Stimulated activated CD4-positive, alpha-beta T cell treated with anti-CD3 and anti-CD28 coated beads, Interleukin-1b, Interleukin-23, amount 100 ng/mL, for 1 hour (primary cell): ENCODE measurements at places on chromosomes 4 and X.

GRCh38 chrX:23327104-23327503 lies 7.5 kb upstream of the PTCHD1 start:
- DNase-seq, result no peak

GRCh38 chr4:131488772-131489171 lies 1660.3 kb upstream of the PCDH10 start:
- no peak for DNase-seq

DNA sequence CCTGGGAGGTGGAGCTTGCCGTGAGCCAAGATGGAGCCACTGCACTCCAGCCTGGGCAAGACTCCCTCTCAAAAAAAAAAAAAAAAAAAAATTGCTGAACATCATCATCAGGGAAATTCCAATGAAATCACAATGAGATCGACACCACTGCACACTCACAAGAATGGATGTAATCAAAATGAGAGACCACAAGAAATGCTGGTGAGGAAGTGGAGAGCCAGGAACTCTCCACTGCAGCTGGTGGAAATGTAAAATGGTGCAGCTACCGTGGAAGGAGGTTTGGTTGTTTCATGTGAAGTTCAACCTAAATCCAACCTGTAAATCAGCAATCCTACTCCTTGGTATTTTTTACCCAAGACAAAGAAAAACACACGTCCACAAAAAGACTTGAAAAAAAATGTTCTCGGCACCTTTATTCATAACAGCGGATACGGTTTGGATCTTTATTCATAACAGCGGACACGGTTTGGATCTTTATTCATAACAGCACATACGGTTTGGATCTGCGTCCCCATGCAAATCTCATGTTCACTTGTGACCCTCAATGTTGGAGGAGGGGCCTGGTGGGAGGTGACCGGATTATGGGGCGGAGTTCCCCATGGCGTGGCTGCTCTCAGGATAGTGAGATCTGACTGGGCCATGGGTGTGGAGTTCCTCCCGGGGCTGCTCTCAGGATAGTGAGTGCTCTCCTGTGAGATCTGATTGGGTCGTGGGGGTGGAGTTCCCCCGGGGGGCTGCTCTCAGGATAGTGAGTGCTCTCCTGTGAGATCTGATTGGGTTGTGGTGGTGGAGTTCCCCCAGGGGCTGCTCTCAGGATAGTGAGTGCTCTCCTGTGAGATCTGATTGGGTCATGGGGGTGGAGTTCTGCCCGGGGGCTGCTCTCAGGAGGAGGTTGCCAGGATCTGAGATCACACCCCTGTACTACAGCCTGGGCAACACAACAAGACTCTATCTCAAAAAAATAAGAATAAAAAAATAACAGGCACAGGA lies 7.7 kb downstream of the GAK start:
- no peak for DNase-seq

GRCh38 chr4:81032771-81033684 lies 2.5 kb downstream of the BMP3 start:
- DNase-seq, result no peak

- no peak for DNase-seq
Observed at GRCh38 chrX:47498411-47498810, 15.4 kb upstream of the ZNF41 start.

- DNase-seq, result no peak
Observed at GRCh38 chr4:36303426-36304137, 22.2 kb downstream of the DTHD1 start.

DNA sequence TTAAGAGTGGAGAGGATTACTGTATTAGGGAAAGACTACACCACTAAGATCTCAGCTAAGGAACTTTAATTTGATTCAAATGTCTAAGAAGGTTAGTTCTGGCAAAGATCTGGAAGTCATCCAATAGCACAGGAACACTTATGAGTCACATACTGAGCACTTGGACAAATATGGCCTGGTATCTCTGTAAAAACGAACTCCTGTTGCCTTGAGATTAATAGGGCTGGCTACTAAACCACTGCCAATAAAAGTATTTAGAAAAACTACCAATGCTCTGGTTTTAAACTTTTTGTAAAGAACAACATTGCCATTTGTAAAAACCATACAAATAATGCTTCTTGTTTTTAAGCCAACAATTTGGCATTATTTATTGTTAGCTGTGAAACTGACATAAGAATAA lies 70.5 kb downstream of the SEC24D start:
- DNase-seq, result no peak

DNA sequence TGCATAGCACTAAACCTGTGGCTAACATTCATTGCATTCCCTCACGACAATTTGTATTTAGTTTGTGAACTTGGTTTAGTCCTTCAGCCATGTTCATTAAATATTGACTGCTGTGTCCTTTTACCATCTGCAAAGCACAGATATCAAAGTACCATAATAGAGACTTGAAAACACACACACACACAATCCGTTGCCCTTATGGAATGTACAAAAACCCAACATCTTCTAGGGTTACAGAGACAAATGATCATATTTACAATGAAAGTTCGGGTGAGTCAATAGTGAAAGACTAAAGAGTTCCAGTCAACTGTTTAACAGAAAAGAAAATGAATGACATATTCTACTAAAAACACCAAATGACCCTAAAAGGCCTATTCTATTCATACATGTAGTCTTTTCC lies 50.8 kb upstream of the TXK start:
- DNase-seq, result no peak

GRCh38 chr4:67546971-67547370 lies 1.7 kb upstream of the CENPC start:
- DNase-seq, result no peak

DNA sequence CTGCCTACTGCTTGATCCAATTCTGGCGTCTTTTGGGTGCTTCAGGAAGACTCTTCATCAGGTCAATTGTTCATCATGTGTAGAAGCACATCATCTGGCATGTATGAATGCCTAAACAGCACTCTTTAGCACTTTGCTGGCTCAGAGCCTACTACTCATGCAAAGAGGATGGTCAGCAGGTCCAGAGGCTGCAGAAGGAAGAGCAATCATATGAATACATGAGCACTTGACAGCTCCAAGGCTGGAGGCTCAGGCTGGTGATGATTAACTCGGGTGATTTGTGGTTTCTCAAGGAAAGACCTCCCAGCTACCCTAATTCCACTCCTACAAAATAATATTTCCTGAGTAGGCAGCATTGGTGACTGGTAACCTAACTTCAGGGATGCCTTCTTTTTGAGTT lies 103.8 kb upstream of the CXCL13 start:
- no peak for DNase-seq

DNA sequence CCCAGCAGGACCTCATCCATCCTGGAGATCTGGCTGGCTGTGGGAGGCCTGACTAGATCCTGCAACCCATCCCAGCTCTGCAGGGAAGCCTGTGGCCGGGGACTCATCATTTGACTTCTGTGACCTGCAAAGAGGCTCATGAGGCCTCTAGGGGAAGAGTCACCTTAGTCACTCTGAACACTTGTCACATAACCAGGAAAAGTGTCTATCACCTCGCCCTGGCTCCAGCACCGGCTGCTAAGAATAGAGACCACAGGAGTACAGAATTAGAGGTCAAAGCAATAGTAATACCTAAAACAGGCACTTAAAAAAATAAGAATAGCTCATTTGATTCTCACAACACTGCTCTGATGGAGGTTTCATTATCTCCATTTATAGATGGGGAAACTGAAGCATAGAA lies 3.8 kb upstream of the NSG1 start:
- DNase-seq, result no peak

DNA sequence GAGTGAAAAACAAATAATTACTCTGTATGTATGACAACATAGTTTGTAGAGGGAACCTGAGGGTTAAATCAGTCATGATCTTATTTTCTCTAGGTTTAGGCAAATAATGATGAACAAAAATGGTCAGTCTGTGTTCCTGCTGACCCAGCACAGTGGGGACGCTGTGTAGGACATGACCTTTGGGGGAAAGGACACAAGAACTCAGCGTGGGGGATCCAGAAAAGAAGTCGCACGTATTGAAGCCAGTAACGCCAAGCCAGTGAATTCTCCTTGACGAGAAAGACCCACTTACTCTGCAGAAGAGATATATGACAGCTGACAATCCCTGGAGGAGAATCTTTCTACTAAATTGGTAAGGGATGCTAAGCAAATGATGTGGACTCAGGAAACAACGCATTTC lies 36.6 kb downstream of the HELT start:
- DNase-seq, result no peak

- DNase-seq, result no peak
Observed at GRCh38 chr4:117302226-117302625, 216.8 kb upstream of the TRAM1L1 start.

DNA sequence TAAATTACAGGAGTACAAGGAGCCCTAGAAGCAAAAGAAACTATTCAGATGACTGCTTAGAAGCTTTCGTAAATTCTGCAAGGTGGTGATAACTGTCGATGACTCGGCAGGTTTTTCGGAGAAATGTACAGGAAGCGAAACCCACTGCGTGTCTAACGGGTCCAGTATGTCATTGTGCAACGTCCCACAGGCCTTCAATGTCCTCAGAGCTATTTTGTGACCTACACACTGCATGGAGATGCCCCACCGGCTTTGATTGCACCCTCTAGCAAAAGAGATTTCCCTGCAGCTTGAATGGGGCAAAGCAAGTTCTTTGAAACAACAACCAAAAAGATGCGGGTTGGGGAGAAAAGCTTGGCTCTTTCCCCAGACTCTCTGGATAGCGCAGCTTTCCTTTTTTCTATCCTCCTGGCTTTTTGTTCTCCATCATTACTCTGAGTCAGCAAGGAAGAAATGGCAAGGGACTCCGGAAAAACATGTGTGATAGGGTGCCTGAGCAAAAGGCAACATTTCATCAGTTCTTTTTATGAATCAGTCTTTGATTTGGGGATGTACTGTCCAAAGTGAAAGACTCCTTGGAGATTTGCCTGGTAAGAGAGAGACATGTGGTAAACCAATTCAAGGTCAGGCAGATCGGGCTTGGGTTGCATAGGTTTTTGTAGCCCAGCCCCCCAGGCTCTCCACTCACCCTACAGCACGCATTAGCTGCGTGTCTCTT lies 112.0 kb upstream of the TBL1X start:
- DNase-seq, result no peak

- DNase-seq, result no peak
Observed at GRCh38 chr4:74426101-74426500, 18.8 kb upstream of the AREG start.

GRCh38 chrX:13440176-13440575 lies 120.3 kb upstream of the ATXN3L start:
- no peak for DNase-seq

GRCh38 chr4:184357772-184358171 lies 116.6 kb downstream of the IRF2 start:
- no peak for DNase-seq

DNA sequence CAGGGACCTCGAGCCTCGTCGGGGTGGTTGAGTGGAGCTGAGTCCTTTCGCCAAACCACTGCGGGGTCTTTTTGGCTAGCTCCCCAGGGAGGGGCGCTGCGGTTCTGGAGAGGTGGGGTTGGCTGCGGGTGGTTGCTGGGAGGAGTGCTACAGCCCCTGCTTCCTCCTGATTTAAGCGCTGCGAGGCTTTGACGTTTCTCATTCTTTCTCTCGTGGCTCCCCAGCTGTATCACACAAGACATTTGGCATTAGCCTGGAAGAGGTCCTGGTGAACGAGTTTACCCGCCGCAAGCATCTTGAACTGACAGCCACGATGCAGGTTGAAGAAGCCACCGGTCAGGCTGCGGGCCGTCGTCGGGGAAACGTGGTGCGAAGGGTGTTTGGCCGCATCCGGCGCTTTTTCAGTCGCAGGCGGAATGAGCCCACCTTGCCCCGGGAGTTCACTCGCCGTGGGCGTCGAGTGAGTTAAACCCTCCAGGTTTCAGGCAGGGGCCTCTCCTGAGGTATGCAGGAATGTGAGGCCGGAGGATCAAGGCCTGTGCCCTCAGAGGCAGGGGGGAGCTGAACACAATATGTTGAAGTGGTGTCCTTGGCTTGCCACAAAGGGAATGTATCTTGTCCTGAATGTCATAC lies 25.5 kb downstream of the ARHGAP36 start:
- no peak for DNase-seq

DNA sequence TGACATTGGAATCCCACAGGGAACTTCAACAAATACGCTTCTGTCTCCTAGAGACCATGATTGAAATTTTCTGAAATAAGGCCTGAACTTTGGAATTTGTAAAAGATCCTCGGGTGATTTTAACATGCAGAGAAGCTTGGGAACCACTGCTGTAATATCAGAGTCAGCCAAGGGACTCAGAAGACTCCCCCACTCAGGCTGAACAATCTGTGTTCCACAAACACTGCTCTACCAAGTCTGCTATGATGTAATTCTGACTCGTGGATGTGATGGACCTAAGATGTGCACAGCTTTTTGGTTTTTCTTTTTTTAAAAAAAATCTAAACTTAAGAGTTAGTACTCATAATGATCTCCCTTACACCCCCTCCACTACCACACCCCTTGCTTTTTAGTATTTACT lies 26.0 kb downstream of the LRP2BP start:
- no peak for DNase-seq

- DNase-seq, result no peak
Observed at GRCh38 chrX:149829751-149830191, 48.0 kb downstream of the MAGEA9 start.

GRCh38 chr4:101119141-101119540 lies 228.2 kb downstream of the PPP3CA start:
- DNase-seq, result no peak

DNA sequence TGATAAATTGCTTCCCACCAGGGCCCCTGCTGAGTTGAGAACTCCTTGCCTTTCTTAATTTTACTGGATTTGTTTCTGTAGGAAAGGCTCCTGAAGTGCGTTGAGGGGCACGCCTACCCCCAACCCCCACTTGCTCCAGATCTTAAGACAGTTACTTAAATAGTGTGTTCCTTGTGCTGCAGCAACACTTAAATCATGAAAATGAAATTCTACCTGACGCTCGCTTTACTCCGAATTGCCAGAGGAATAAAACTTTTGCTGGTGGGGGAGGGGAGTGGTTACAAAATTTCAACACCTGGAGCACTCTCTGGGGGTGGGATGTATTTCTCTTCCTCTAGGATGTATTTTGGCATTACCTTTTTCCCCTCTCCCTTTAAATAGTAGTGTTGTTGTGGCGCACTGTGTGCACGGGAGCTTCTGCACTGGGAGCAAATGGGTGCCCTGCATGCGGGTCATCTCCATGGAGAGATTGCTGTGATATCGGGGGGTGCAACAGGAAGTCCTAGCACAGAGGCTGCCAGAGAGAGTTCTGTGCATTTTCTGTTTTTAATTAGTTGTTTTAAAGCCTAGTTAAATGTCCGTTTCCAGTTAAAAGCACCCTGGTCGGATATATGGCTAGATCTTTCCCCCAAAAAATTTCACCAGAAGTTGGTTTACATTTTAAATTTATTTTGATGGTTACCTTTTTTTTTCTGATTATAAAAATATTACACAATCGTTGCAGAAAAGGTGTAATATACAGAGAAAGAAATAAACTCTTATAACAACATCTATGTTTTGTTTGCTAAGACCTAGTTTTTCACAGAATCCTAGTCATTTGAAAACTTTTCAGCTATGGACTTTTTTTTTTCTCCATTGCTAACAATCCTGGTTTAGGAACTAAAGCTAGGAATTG lies 207.7 kb downstream of the SOWAHB start:
- DNase-seq, result no peak

DNA sequence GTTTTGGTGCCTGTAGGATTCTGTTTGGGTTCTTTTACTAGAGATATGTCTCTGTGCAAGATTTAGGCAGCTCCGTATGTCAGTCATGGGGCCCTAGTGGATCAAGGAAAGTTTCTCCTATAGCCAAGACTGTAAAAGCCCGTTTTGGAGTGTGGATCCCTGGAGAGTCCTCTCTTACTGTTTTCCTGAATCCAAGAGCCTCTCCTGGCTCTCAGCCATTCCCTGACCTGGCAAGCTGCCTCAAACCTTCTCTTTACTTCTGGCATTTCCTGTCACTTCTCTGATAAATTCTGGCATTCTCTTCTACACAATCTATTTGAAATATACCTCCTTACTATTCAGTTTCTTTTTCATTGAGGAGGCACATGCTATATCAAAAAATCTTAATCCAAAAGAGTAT lies 41.4 kb downstream of the DCAF12L2 start:
- no peak for DNase-seq
